Hematopoietic multipotent progenitor cell (in vitro differentiated cells): ENCODE measurements at places on chromosomes 2 and 18.

DNA sequence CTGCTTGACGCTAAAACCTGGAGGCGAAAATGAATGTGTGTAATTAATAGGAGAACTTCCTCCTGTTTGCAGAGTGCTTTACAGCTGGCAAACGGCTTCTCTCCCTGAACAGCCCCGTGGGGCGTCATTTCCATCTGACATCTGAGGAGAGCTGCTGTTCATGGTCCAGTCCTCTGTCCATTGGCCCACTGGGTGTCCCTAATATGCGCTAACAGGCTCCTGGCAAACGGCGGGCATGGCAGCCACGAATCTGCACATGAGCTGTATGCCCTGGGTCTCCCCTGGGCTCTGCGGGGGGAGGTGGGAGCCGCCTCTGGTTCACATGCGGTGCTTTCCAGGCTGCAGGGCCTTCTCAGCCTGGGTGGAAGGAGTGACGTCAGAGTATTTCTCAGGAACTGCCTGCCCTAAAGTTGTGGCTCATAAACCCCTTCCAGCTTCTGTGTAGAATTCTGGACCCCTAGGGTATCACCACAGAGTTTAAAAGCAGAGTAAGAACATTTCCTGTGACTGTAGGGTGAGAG is 73.2 kb downstream of the LRRFIP1 start:
- DNase-seq: peak; percentile 74

- DNase-seq: no peak
Observed at GRCh38 chr2:107340955-107341354, 455.0 kb upstream of the ST6GAL2 start.

GRCh38 chr2:150997702-150998440 is 263.8 kb downstream of the RBM43 start:
- no peak for DNase-seq

DNA sequence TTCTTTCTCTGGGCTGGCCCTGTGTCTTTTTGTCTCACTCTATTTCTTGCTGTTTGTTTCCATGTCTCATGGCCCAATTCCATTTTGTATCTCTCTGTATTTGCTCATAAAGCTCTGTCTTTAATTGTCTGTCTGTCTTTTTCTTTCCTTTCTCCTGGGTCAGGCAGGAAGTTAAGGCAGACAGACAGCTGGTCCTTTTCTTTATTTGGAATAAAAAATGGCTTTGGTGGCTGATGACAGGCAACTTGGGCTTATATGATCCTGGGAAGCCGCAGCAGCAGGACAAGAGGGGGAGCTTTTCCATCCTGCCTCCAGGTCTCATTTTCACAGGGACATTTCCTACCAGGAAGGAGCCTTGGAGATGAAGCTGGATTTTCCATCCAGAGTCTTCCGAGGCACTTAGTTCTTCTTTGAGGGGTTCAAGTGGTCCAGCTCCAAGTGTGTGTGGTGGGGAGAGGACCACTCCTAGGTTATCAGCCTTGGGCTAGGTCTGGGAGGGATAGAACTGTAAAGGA is 138.7 kb downstream of the TDRD15 start:
- no peak for DNase-seq
